ENCODE measurements at places on chromosomes 6 and 20.

- DNase-seq: no peak
Observed at GRCh38 chr6:159086033-159086618, 41.3 kb upstream of the TAGAP start.

- DNase-seq: no peak
Observed at GRCh38 chr6:6834356-6835222, 246.1 kb downstream of the LY86 start.

DNA sequence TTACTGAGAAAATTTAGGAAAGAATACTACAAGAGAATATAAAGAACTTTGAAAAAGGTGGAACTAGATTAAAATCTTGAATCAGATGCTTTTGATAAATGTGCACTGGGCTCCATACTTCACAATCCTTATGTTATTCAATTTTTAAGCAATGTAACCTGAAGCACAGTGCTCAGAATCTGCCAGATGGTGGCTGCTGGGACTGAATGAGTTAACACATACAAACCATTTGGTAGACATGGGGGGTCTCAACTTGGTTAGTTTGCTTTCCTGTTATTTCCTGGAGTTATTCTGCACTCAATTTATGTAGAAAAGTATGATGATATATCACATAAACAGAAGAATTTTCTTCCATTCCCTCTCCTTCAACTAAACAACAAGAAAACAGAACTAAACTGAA is 326.5 kb downstream of the RNGTT start:
- DNase-seq: no peak

GRCh38 chr6:39885691-39886090 is 48.6 kb downstream of the MOCS1 start:
- no peak for DNase-seq

DNA sequence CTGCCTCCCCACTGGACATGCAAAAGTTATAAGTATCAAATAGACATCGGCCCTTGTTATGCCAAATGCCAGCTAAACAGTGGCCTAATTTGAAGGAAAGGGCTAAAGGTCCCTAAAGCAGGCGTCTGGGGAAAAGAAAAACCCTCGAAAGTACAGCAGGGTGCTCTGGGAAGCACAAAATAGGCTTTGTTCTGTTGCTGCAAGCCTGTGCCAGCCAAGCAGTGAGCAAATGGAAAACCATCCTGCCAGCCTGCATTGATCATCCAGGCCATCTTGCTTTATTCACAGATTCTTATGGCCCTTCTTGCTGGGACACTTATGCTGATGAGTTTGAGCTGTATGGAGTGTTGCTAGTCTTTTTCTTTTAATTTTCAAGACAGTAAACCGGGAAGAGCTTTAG is 62.2 kb upstream of the PLEKHG1 start:
- DNase-seq: no peak

- DNase-seq: no peak
Observed at GRCh38 chr20:35166242-35166830, 5.5 kb upstream of the PROCR start.

- no peak for DNase-seq
Observed at GRCh38 chr6:43915986-43916923, 146.2 kb downstream of the VEGFA start.

GRCh38 chr6:36642913-36643817 is 35.3 kb upstream of the CDKN1A start:
- DNase-seq: no peak

- no peak for DNase-seq
Observed at GRCh38 chr20:22924046-22924737, 110.9 kb upstream of the SSTR4 start.

GRCh38 chr6:32842690-32843089 is 1.2 kb downstream of the PSMB8 start:
- DNase-seq: no peak

Data from CD4-positive, alpha-beta T cell treated with Interleukin-17A for 1 hour (primary cell).